ENCODE measurements at places on chromosomes 5 and 9.

DNA sequence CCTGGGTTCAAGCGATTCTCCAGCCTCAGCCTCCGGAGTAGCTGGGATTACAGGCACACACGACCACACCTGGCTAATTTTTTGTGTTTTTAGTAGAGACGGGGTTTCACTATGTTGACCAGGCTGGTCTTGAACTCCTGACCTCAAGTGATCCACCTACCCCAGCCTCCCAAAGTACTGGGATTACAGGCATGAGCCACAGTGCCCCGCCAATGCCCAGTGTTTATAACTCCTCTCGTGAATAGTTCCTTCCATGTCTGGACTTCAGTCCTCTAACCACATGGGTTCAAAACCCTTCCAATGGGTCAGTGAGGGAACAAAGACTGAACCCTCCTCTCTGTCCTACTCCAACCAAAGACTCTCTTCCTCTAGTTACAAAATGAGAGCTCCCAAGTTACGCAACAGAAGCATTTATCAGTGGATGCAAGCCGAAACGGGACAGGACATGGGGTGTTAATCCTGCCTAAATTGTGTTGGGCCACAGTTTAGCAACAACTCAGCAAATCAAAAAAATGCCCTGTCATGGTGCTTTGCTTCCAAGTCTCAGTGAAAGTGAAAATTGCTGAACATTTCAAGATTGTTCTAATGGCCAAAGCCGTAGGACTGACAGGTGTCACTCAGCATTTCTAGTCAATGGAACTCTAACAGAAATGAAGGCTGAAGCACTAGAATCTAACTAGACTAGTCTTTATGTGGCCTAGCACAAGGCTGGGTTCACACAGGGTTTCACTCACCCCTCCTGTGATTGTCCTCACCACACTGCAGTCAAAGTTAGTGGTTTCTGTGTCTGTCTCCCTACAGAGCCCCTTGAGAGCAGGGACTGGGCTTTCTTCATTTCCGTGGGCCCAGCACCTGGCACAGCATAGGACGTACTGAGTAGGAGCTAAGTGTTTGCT is 3.2 kb upstream of the TMEM245 start:
- DNase-seq: no peak

GRCh38 chr9:8649807-8650206 is 850.2 kb upstream of the DMAC1 start:
- DNase-seq: no peak

- DNase-seq: no peak
Measured at GRCh38 chr5:170275376-170275994, 22.1 kb downstream of the LCP2 start.

GRCh38 chr5:29134418-29134817 is 2059.1 kb upstream of the CDH6 start:
- DNase-seq: no peak

- DNase-seq: no peak
Measured at GRCh38 chr5:132499440-132500243, 9.1 kb upstream of the IRF1 start.

DNA sequence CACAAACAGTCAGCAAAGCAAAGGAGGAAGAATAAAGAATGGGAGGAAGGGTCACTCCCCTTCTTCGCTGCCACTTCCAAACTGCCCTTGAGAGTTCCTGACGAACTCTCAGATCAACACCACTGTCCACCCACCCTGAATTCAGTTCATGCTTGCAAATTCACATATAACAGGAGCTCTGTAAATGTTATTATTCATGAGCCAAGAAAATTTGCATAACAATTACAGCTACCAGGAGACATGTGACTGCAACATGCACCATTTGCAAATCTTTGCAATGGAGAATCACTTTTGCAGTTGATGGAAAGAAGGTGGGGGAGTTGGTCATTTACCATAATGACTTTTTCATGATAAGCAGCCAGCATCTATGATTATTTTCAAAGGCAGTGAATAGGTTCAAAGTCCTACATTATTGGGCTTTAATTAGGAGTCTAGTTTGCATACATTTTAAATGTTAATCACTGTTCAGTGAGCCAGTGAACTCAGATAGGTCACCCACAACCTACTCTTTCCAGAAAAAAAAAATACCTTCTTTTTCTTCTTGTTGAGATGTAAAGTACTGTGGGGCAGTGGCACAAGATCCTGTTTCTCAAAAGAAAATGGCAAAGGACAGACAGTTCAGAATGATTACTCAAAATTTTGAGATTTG is 149.7 kb downstream of the CAAP1 start:
- no peak for DNase-seq

GRCh38 chr5:64210866-64211265 is 45.2 kb downstream of the RNF180 start:
- DNase-seq: no peak

DNA sequence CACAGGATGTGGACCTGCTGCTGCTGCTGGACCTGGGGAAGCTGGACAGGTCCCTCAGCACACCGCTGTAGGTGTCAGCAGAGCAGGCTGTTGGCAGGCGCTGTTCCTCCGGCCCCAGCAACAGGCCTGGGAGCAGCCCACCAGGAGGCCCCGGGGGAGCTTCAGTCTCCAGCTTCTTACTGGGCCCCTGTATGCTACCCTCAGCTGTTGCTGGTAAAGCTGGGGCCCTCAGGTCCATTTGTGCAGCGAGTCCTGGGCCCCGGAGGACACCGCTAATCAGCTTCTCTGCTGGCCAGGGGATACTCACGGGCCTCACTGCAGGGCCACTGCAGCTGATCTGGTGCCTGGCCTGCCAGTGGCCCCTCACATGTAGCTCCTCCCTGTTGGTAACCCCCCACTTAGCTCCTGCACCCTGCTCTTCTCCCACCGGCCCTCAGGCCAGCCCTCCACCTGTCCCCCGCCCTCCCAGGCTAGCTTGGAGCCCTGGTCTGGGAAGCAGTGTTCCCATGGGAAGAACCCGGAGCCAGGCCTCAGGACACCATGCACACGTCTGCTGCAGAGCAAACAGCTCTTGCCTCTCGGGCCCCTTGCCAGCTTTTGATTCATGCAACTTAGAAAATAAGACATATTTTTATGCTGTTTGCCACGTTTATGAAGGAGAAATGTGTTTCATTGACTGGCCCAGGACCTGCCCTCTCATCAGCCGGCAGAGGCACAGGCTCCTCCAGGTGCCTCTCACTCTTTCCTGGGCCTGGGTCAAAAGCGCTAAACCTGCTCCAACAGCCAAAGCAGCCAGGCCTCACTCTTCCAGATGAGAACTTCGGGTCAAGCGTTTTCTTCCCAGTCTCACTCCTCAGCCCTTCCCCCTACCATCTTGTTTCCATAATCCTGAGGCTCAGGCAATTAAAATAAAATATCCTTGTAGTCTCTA is 61.0 kb upstream of the ADAMTS2 start:
- DNase-seq: no peak
